SK-N-SH treated with all-trans-retinoic acid at 6 μM for 48 hours (cell line): ENCODE measurements at places on chromosomes 13 and 19.
A peak's percentile ranks its signal among the peaks of the same experiment; 100 is the strongest.

GRCh38 chr19:6101991-6102390 is 8.3 kb downstream of the RFX2 start:
- ATAC-seq = no peak

DNA sequence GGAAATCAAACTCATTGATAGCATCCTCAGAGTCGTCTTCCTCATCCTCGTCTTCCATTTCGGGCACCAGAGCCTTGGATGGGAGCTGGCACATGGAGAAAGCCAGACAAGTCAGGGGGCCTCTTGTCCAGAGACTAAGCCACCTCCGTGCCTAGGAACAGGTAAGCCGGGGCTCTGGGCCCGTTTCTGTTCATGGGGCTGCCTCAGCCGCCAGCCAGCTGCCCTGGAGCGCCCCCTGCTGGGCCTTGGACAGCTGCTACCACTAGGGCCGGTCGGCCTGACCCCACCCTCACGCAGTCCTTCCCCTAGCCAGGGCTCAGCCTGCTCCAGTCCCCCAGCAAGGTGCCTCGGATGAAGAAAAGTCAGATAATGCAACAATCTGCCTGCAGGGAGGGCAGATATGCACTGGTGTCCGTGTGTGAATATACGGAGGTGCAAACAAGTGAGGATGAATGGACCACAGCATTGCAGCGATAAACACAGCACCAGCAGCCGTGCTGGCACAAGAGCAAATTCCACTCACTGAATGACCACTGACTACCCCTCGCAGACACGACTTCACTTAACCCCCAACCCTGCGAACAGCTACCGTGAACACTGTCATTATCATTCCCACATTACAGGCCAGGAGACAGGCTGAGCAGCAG is 11.9 kb upstream of the PRKD2 start:
- peak; percentile 85 for ATAC-seq

DNA sequence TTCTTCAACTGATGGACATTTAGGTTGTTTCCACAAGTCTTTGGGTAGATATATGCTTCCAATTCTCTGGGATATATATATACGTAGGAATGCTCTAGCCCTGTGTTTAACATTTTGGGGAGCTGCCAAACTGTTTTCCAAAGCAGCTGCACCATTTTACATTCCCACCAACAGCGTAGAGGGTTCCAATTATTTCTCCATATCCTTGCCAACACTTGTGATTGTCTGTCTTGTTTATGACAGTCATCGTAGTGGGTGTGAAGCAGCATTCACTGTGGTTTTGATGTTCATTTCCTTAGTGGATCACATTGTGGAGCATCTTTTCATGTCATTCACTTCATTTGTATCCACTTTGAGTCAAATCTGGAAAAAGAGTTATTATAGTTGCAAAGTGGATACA is 4.7 kb upstream of the CBLC start:
- ATAC-seq = no peak

GRCh38 chr19:1656988-1657536 is 4.6 kb upstream of the TCF3 start:
- no peak for ATAC-seq

- ATAC-seq = no peak
Measured at GRCh38 chr13:41606646-41607045, 149.3 kb downstream of the RGCC start.

DNA sequence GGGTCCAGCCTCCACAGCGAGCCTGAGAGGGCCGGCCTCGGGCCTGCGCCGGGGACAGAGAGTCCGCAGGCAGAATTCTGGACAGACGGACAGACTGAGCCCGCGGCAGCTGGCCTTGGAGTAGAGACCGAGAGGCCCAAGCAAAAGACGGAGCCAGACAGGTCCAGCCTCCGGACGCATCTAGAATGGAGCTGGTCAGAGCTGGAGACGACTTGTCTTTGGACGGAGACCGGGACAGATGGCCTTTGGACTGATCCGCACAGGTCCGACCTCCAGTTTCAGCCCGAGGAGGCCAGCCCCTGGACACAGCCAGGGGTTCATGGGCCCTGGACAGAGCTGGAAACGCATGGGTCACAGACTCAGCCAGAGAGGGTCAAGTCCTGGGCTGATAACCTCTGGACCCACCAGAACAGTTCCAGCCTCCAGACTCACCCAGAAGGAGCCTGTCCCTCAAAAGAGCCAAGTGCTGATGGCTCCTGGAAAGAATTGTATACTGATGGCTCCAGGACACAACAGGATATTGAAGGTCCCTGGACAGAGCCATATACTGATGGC is 490 bp downstream of the ITPKC start:
- ATAC-seq = no peak

GRCh38 chr19:12163826-12164225 is 930 bp downstream of the ZNF136 start:
- peak; percentile 7; the same call in 2 of the 3 replicates for ATAC-seq

DNA sequence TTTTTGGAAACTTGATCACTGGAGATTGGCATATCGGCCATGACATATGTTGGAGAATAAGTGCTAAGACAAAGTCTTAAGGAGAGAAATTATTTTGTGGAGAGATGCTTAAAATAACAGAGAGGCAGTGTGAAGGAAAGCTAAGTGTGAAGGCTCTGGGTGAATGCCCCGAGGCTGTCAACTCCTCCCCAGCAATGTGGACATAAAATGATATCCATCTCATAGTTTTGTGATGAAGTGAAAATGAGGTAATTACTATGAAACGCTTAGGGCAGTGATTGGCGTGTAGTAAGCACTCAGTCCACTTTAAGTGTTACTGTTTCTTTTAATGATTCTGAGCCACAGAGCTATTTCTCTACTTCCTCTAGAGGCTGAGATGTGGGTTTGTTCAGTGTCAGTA is 195.8 kb upstream of the KLF12 start:
- ATAC-seq = no peak

DNA sequence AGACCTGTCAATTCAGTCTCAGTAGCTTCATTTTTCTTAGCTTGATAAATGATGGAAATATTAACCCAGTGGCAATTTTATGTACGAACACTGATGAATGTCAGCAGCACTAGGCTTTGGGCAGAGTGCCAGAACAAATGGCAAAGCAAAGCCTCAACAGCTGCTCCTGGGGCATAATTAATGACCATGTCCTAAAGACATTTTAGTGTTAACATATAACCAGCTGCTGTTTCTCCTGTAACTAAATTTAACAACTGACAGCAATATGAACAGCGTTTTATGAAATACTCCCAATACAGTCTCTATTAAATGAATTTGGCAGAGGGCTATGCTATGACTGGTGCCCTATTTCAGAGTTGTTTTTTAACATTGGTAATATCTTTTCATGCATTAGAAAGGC is 47.1 kb downstream of the ZNF568 start:
- ATAC-seq = no peak

- no peak for ATAC-seq
Measured at GRCh38 chr13:45718992-45719391, 16.9 kb downstream of the CBY2 start.

GRCh38 chr19:19821366-19821951 is at the start of gene ZNF506:
ZNF506 (minus strand) TSS chr19:19821750; CDS start chr19:19821603, 147 bp downstream.
- peak; percentile 99 for ATAC-seq

DNA sequence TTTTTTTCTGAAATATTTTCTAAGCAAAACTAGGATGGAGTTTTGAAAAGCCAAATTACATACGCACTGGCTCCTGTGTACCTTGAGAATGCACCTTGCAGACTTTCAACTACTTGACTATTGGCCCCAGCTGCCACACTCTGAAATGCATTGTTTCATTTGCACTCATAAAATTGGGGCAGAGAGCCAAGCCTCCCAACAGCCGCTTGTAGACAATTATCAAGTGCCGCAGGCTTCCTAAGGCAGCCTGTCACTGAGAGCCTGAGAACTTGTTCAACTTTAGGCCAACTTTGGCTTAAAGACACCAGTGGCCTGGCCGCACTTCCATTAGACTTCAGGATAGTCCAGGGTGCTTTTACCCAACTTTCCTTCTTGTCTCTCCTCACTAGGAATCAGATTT is 115.7 kb upstream of the STARD13 start:
- ATAC-seq = no peak

DNA sequence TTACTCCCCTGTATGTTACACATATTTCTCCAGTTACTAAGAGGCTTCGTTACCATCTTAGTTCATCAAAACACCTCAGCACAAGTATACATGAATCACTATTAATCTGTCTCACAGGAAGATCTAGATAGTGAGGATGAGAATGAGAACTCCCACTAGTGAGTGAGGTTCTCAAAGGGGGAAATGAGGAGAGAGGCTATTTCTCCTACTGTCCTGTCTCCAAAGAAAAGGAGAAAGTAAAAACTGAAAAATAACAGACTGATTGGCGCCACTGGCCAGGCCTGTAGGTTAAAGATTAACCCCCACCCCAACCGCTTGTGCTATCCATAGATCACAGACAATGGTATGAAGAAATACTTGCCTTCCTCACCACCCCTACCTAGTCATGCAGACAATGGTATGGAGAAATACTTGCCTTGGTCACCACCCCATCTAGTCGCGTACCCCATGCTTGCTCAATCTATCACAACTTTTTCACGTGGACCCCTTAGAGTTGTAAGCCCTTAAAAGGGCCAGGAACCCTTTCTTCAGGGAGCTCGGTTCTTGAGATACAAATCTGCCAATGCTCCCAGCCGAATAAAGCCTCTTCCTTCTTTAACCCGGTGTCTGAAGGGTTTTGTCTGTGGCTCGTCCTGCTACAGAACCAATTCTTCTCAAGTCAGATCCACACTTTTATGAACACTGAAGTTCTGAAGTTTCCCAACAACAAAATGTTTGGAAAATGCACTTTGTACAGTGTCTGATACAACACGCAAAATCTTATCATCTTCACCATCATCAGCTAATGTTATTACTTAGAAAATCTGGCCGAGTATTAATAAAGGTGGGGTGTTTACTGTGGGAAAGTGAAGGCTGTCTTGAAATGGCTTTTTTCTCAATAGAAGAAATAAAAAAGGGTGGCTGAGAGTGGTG is 598.1 kb downstream of the UQCRFS1 start:
- no peak for ATAC-seq

DNA sequence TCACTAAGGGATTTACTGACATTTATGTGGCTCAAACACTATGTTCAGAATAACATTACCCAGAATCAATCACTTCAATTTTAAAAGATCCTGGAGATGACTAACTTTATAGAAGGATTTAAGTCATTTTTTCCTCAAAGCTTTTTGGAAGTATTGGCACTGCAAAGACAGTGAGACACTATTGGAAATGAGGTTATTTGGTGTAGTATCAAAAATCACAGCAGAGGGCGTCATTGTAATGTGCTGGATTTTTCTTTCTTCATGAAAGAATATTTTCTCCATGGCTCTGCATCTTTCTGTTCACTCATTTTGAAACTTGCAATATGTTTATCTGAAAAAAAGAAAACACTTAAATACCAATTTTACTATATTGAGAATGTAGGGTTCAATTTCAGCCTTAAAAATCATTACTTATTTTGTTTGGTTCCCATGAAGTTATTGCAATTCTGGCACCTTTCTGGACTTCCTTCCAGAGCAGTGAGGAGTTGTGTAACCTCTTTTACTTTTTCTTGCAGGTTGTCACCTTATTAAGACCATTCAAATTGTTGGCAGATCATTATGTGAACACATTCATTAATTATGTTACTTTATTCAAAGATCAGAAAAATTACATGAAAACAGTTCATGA is 3.7 kb upstream of the CSNK1A1L start:
- ATAC-seq = peak; percentile 75

DNA sequence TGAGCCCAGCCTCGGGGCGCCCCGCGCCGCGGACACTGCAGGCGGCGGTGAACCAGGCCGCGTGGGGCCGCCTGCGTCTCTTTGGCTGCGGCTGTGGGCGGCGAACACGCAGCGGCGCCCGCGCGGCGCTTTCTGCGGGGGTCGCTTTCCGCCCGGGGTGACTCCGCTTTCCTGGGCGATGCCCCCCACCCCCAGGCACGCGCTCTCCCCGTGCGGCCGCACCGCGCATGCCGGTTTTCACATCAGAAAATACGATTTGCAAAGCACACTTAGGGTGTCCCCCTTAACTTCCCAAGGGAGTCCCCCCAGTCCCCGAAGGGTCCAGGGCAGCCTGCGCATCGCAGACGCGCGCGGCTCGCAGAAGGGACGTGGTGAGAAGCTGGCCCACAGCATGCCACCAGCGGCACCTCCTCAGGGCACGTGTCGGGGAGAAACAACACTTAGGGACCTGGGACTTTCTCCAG is 5.3 kb downstream of the F7 start:
- ATAC-seq = no peak

DNA sequence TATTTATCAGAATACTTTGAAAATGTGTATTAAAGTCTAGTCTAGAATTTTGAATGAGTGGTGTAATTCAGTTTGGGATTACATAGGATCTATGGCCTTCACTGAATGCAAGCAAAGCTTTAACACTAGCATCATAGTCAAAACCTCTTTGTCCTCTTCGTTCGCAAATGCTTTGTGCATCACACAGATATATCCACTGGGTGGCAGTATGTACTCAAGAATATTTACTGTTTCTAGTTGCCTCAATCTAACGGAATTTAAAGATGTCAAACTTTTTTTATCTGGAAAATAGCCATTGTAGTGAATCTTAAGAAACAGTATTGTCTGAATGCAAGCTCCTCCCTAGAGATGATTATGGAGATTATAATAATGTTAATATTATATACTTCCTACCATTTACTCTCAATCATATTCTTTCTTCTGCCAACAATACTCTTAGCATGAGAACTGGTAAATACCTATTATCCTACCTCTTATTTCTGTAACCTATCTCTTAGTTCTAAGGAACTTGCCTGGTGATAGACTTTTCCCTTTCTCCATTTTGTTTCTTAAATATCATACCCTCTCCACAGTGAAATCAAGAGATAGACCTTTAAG is 25.8 kb downstream of the LACC1 start:
- ATAC-seq = peak; percentile 83

GRCh38 chr13:74270018-74270417 is 135.8 kb upstream of the KLF12 start:
- no peak for ATAC-seq

DNA sequence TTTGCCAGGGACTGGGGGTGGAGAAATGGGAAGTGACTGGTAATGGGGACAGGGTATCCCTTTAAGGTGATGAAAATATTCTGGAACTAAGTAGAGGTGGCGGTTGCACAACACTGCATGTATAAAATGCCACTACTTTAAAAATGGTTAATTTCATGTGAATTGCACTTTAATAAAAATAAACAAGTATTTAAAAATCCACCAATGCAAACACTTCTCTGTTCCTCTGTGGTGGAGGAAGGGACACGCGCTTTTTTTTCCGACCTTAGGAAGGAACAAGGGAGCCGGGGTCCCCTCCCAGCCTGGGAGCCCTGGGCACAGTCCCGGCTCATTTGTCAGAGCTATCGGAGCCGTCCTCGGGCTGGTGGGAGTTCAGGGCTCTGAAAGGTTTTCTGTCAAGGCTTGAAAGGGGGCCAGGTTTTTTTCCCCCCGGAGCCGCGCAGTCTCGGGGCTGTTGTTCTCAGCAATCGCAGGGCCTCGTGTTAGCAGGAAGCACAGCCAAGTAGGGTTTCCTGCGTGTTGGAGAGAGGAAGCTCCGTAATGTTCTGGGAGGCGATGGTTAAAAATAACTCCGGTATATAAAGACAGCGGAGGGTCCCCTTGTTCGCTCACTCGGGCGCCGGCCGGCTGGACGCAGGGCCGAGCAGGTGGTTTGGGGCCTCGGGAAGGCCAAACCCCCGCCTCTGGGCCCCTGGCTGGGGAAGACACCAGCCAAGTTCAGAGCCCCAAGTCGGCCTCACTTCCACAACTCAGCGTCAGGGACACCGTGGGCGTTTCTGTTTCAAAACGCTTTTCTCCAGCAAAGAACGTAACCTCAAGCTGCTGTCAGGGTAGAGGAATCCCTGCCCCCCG is 41.2 kb upstream of the KLF2 start:
- ATAC-seq = no peak

- ATAC-seq = no peak
Measured at GRCh38 chr13:105276571-105276970, 1258.9 kb downstream of the EFNB2 start.

GRCh38 chr13:41621716-41622431 is 164.5 kb downstream of the RGCC start:
- no peak for ATAC-seq

GRCh38 chr19:10737722-10738121 is 19.8 kb downstream of the DNM2 start:
- no peak for ATAC-seq
